HS-27A (cell line): ENCODE measurements at places on chromosomes 4 and X.

DNA sequence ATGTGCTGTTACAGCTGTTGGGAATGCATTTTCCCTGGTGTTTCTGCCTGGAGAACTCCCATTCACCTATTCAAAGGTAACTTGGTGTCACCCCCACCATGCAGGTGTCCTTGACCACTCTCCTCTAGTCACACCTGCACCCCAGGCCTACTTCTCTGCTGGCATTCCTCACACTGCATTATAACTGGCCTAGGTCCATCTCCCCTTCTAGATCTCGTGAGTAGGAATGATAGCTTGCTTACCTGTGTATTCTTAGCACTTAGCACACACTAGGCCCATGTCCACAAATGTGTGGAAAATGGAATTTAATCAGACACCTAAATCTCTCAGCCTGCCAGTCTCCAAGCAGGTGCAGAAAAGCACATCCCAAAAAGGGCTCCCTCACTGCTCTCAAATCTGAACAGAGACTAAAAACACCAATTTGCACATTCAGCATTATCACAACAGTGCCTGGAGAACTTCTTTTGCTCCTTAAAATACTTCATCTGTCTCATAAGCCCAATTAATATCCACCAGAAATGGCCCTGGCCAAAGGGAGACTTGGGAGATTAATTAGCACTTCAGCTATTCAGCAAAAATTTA is 18.3 kb downstream of the SCD5 start:
- no peak for DNase-seq

- DNase-seq, result no peak
Measured at GRCh38 chr4:184280591-184281071, 63.0 kb upstream of the ENPP6 start.

- DNase-seq, result no peak
Measured at GRCh38 chr4:76955182-76955581, 5.6 kb downstream of the SEPTIN11 start.

- no peak for DNase-seq
Measured at GRCh38 chr4:131644619-131645018, 1504.5 kb upstream of the PCDH10 start.

- no peak for DNase-seq
Measured at GRCh38 chr4:147821555-147821954, 89.7 kb downstream of the ARHGAP10 start.

GRCh38 chrX:34642849-34643248 is 14.2 kb downstream of the TMEM47 start:
- DNase-seq, result no peak

DNA sequence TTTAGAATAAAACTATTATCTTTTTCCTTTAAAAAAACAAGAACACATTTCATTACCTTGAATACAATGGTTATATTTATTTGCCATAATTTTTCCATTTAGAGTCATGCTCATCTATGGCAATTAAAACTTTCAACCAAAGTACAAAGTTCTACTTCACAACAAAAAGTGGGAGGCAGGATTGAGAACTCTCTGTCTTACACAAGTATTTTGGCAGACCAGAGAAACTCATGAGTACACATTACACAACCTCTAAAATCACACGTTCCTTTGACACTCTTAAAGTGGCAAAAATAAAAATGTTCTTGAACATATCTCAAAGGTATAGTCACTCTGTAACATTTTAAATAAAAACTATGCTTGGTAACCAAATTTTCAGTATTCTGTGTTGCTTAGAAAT is 213.4 kb downstream of the IL15 start:
- no peak for DNase-seq

- no peak for DNase-seq
Measured at GRCh38 chr4:52864793-52865192, 2.7 kb downstream of the RASL11B start.

- DNase-seq, result no peak
Measured at GRCh38 chrX:70452143-70452733, 7.6 kb downstream of the DLG3 start.

GRCh38 chr4:36274158-36274557 is 7.3 kb upstream of the DTHD1 start:
- no peak for DNase-seq

- DNase-seq, result no peak
Measured at GRCh38 chr4:71322425-71322824, 16.4 kb upstream of the SLC4A4 start.

DNA sequence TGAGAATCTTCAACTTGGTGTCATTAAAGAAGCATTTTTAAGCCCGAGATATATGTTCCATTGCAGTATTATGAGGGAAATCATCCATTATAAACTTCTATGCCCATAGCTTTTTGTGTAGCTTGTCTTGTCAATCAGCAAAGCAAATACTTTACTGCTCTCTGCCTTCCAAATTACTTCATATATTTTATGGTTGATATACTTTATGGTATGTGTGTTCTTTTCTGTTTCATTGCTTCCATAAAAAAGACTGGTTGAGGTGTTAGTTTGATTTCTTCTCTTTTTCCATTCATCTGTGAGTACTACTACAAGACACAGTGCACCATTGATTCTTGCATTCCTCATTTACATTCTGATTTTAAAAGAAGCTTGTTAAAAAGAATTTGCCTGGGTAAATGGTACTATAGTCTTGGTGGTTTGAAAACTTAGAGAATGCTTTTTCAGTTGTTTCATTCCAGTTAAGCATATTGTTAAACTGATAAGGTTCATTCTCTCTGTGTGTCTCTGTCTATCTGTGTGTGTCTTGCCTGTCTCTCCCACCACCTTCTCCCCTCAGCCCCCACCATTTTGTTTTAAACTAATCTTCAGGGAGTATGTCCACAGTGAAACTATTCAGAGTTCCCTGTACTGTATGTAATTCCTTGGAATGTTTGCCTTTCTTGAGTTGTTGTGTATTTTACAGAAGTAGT is 27.1 kb downstream of the STAG2 start:
- no peak for DNase-seq

DNA sequence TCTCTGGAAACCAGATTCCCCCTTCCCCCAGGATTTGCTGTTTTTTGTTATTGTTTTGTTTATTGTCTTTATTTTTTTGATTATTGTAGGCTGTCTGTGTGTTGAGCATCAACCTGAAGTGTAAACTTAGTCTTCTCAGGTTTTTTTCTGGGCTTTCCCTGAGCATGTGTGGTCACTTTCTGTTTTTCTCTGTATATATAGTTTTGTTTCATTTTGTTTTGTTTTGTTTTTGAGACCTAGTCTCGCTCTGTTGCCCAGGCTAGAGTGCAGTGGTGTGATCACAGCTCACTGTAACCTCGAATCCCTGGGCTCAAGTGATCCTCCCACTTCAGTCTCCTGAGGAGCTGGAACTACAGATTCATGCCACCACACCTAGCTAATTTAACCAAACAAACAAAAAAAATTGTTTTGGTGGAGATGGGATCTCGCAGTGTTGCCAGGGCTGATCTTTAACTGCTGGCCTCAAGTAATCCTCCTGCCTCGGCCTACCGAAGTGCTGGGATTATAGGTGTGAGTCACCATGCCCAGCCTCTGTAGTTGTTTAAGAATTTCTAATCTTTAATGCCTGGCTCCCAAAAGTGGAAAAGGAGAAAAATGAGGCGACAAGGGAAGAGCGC is 9.1 kb downstream of the IL13RA1 start:
- no peak for DNase-seq

DNA sequence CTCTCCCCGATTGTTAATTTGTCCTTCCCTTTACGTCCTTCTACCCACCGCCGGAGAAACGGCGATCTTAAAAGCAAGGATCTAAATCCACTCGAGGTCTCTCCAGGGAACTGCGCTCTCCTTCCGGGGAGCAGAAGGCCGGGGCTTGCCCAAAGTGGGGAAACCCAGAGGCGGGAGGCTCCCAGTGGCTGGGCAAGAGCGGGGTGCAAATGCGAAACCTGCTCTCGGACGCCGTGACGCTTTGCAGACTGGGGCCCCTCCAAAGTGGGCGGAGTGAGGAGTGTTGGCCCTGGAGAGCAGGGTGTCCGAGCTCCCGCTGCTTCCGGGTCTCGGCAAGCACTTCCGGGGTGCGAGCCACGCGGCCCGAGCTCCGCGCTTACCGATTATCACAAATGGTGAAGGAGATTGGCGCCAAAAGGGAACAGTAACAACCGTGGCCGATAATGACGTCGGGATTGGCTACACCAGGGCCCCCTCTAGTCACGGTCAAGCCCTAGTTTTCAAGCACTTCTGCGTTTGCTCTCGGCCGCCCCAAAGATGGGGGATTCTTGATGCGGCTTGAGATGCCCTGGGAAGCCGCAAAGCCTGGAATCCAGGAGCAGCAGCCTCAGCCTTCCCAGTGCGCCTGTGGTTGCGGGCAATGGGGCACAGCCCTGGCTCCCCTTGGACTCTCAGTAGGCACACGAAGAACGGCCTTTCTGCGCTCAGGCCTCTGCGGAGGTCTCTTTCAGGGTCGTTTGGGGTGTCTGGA is 29.0 kb downstream of the HAND2 start:
- DNase-seq, result no peak

DNA sequence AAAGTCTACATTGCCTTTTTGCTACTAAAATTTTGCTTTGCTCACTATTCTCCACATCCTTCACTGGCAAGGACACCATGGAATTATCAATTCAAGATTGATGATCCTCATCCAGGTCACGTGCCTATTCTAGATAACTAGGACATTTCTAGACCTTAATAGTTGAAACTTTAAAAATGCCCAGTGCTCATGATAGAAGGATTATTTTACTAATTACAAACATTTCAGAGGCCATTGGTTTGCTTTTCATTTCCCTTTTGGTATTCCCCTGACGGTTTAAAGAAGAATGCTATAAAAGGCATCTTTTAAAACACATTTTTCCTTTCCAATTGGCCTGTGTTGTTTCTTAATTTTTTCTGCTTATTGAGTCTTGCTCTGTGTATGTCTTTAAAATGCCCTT is 249.4 kb downstream of the NDST4 start:
- no peak for DNase-seq

DNA sequence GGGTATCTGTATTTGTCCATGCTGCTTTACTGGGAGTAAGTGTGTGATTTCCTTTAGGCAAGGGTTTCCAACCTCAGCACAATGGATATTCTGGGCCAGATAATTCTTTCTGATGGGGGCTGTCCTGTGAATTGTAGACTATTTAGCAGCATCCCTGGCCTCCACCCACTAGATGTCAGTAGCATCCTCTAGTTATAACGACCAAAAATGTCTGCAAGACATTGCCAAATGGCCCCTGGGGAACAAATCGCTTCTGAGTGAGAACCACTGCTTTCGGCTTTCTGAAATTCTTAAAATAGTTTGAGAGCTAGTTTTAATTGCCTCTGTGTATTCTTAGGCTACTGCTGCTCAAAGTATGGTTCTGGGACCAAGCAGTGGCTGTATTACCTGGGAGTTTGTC is 81.2 kb upstream of the GPM6B start:
- no peak for DNase-seq

DNA sequence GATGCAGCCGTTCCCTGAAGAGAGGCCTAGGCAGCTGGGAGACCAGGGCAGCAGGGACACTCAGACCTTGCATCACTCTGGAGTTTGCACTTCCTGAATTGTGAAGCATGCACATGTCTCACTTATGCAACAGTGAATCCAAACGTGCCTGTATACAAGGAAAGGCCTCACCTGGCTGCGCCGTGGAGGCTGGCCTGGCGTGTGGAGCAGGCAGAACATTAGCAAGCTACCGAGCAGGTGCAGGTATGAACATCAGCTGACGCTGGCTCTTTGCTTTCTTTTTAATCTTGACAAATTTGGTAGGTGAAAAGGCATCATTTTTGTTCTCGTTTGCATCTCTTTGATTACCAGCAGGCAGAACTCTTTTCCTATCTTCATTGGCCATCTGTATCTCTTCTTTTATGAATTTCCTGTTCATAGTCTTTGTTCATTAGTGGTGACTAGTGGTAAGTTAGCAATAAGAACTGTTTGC is 37.1 kb upstream of the IRAK1 start:
- DNase-seq, result no peak

GRCh38 chrX:39836802-39837420 is 260.8 kb downstream of the BCOR start:
- no peak for DNase-seq

DNA sequence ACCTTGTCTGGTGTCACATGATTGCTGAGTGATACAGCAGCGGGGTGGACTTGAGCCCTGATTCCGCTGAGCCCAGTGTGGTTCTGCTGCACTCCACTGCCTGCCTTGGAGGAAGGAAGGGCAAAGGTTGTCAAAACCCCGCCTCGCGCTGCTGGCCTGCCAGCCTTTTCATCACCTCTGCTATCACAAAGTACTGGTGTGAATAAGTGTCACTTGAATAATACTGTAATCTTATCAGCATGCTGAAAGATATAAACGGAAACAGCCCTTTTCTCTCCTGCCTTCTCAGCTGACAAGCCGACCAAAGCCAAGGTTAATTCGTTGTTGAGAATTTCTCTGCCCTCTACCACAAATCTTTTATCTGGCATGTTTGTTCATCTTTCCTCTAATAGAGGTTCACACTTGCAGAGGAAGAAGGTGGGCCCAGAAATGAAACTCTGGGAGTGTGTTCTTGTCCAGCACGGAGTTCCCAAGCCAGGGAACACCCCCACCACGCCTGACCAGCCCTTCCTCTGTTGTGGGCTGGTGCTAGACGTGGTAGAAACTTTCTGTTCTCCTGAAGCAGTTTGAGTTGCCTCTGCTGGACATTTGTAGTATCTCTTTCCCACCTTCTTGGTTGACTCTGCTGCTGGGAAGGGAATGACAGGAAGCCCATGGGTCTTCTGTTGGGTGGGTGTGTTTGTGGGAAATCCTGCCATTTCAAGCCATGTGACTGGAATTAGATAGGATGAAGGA is 21.5 kb downstream of the FHDC1 start:
- DNase-seq, result no peak

- no peak for DNase-seq
Measured at GRCh38 chr4:85571008-85571407, 96.1 kb downstream of the ARHGAP24 start.

- DNase-seq, result no peak
Measured at GRCh38 chrX:136967966-136968365, 65.8 kb downstream of the GPR101 start.

DNA sequence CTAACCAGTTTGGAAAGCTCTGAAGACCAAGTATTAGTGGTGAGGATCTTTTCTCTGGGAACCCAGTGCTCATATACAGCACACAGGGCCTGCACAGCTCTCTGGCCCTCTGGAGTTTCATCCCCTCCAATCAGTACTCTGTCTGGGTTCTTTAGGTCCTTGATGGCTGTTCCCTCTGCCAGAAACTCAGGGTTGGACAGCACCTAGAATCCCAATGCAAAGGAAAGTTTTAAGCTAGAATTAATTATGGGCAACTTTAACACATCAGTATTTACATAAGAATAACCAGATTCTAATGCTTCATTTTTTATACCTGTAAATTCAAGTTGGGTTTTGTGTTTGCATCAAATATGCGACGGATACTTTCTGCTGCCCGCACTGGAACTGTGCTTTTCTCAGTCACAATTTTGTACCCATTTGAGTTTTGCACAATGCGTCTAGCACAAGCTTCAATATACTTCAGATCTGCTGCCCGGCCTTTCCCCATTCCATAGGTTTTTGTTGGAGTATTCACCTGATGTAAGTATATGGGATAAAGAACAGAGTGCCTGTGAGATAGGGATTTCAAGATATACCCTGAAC is 16.8 kb downstream of the UGDH start:
- no peak for DNase-seq
